ENCODE measurements at places on chromosomes 16 and 17.

DNA sequence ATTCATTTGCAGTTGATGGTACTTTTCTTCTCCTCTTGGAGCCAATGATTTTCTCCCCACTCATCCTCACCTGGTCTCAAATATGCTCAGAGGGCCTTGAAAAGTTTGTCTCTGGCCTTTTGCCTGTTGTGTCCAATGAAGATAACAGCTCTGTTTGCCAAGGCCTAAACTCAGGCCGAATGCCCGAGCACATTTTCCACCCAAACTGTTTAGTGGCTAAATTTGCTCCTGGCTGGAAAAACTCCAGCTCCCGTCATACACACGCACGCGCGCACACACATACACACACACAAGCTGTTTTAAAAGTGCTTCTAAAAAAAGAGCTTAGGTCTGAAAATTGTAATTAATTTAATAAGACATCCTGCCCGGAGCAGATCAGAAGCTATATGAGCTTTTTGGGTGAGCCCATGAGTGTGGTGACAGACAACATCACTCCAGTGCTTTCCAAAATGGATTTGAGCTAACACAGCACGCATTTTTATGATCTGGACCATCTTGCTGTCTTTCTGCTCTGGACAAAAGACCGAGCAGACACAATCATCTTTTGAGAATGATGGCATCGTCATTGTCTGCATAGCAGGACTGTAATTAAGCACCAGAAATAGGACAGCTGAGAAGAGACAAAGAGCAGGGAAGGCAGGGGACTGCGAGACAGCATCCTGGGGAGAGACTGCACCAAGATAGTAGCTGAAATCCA is 48.9 kb downstream of the IRX6 start:
- DNase-seq, result no peak

DNA sequence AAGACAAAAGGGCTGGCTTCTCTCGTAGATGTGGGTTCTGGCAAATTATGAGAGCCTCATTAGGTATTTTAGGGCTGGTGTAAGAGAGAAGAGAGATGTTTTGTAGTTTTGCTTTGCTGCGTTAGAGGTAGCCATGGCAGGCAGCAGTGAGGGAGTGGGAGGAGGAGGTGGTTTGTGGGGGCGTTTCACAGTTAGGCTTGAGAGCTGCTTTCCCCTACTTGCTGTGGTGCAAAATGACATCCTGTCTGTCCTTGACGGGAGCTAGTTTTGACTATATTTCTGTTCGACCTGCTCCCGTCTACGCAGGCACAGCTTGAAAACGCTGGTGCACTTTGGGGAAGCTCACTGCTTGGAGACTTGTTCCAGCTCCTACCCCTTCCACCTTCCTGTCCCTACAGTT is 75.5 kb downstream of the SLC5A11 start:
- DNase-seq, result no peak

DNA sequence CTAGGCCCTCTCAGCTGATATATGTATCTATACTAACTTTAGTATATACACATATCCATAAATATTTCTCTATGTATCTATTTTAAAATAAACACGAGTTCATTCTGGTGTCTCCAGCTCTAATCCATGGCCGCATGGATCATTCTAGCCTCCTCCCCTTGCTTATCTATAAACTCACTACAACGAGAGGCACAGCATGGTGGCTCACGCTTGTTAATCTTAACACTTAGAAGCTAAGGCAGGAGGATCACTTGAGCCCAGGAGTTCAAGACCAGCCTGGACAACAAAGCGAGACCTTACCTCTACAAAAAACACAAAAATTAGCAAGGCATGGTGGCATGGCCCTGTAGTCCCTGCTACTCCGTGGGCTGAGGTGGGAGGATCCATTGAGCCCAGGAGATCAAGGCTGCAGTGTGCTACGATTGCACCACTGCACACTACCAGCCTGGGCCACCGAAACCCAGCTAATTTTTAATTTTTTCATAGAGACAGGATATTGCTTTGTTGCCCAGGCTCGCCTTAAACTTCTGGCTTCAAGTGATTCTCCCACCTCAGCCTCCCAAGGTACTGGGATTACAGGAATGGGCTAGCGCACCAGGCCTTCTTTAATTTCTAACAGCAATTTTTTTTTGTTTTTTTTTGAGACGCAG is 3.9 kb upstream of the ZNF207 start:
- DNase-seq, result no peak

DNA sequence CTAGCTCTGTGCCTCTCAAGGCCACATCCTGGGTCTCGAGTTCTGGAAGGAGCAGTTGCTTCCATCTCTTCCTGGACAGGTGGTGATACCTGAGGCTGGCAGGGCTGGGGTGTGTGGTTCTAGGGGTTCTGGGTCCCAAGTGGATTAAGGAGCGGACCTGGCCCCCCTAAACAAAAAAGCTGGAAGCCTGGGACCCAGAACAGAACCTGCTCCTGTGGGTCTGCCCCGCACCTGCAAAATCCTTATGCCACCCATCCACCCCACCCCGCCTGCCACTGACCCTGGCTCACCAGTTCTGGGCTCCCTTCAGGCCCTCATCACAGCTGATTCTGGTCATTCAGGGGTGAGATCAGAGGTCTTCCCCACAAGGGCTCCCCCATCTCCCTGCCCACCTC is 44.8 kb downstream of the ADCY7 start:
- DNase-seq, result no peak

DNA sequence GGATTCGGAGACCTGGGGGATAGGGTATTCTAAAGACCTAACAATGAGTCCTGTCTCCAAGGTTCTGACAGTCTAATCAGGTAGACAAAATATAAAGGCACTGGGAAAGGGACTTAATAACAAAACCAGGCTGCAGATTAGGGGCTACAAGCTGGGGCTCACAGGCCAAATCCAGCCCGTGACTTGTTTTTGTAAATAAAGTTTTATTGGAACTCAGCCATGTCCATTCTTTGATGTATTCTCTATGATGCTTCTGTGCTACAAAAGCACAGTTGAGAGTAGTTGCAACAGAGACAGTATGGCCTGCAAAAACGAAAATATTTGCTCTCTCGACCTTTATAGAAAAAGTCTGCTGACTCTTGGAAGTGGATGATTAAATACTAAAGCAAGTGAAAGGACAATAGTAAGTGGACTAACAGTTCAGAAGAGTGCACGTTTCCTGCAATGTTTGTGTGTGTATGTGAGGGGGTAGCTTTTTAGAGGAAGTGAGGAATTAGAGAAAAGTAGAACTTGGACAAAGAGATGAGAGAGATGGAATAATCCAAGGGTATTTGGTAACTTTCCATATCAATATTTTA is 115.4 kb upstream of the ZFHX3 start:
- no peak for DNase-seq

- DNase-seq, result peak; percentile 49
These were observed at the start of gene CORO7 for GRCh38 chr16:4416200-4417032. CORO7 (minus strand) TSS chr16:4416596; CDS start chr16:4416518, 78 bp downstream.

DNA sequence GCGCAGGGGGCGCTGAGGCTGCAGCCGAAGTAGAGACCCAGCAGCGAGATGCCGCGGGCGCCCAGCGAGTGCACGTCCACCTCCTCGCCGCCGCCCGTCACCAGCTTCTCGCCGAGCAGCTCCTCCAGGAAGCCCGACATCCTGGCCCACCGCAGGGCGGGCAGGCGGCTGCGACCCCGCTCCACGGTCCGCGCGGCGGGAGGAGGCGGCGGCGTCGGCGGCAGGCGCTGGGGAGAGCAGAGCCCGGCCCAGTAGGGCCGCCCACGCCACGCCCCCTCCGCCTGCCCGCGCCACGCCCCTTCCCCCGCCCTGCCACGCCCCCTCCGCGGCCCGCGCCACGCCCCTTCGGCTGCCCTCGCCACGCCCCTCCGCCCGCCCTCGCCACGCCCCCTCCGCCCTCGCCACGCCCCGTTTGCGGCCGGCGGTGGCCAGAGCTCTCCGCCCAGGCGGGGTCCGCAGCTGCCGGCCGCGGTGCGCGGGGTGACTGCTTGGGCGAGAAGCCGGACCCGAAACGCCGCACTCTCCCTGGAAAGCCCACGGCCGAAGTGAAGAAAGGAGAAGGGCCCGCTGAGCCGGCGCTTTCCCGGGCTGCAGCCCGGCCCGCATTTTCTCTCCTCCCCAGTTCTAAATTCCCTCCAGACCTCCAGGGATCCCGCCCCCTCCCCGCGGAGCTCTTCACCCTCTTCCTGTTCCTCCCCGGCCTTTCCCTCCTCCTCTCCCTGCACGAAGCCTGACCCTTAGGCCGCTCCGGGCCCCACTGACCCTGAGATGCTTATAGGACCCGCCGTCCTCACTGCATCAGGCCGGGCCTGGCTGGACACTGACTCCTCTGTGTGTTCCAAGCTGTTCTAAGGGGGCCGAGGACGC is at the start of gene NXN:
TSS of gene NXN (minus strand) at position 238 of the 867 bp plus-strand sequence.
- no peak for DNase-seq
